ENCODE measurements at places on chromosomes 7 and 10. TPM values are rescaled to one million over a fixed set of nuclear protein-coding genes. Genes with fewer than 3 reads are reported as not detected.

GRCh38 chr10:114110174-114110972 lies 63.6 kb downstream of the CCDC186 start:
- H3K27me3 ChIP-seq = no peaks in the 10 kb centered on the region
- no peak overlapping the region for H3K4me3 ChIP-seq
- H3K36me3 ChIP-seq = no peaks in the 10 kb centered on the region
- no peak for DNase-seq

HABP2 gene
- total RNA-seq = not detected

GNA12 gene
- 61.0 TPM for total RNA-seq

REEP3 gene
- total RNA-seq = 41.1 TPM
